ENCODE measurements at places on chromosomes 11 and 22.

GRCh38 chr11:70481625-70482528 is 83.5 kb downstream of the CTTN start:
- peak; percentile 78 for DNase-seq

GRCh38 chr11:106159836-106160235 is 82.4 kb downstream of the AASDHPPT start:
- peak; percentile 4 for DNase-seq

- peak; percentile 7 for DNase-seq
Observed at GRCh38 chr11:46521961-46522681, 71.7 kb downstream of the AMBRA1 start.

DNA sequence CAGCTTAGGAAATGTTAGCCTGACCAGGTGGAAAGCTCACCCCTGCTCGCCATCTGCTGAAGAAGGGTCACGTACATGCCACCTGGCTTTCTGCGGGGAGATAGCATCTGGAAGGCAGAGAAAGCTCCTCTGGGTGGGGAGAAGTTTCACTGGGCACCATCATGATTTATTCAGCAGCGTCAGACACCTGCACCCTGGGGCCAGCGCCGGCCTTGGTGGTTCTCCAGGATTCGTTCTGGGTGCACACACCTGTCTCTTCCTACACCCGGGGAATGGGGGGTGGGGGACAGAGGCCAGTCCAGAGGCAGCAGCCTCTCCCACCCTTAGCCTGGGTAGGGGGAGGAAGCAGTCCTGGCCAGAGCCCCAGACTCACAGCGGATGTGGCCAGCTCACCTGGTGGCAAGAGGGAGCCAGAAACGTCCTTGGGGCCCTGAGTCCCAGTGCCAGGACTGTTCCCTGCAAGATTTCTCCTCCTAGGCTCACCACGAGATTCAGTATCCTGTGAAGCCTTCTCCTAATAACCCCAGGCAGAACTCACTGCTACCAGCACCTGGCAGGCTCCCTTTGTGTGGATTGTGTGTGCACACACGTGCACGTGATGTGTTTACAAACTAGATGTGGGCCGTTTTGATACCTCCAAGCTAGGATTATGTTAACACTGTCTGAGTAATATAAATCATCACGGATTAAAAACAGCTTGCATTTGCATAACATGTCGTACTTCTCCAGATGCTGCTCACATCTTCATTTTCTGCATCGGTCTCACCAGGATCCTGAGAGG is 17.3 kb upstream of the RASD2 start:
- no peak for DNase-seq

DNA sequence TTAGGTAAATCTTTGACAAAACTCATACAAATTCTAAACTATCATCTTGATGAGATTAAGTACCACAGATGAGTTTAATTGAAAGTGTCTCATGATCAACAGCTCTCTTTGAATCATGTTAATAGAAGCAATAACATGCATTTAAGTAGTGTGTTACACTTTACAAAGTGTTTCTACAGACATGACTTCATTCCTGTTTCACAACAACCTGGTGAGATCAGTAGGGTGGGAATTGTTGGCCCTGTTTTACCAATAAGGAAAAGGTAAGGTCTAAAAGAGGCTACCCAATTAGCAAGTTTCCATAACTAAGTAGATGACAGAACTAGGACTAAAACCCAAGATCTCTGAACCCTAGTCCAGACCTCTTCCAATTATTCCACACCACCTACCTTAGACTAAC is 12.7 kb upstream of the PRSS23 start:
- DNase-seq = no peak

- no peak for DNase-seq
Observed at GRCh38 chr22:42270176-42270509, 310 bp downstream of the TCF20 start.

- DNase-seq = peak; percentile 45
Observed at GRCh38 chr11:3341298-3341697, 37.6 kb downstream of the ZNF195 start.

Data from AG08395 (cell line).